ENCODE measurements at places on chromosomes 13 and 19.

GRCh38 chr13:101626925-101627555 lies 174.6 kb downstream of the ITGBL1 start:
- peak; percentile 7 for DNase-seq

GRCh38 chr19:56751078-56751489 lies 79.5 kb upstream of the ZNF835 start:
- DNase-seq: no peak

DNA sequence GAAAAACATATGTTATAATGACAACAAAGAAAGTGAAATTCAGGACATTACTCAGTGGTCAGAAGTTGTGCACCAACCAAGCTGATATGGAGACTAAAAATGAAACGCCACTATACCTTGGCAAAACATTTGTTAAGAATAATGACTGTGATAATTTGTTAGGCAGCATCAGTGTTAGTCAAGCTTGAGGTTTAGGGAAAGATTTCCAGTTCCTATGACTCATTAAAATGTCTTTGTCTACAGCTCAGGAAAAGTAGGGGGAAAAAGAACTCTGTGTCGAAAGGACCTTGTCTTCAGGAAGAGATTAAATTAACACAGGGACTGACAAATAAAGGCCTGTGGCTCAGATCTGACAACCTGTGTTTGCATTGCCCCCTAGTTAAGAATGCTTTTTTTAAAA lies 764.1 kb upstream of the SLITRK6 start:
- DNase-seq: no peak

DNA sequence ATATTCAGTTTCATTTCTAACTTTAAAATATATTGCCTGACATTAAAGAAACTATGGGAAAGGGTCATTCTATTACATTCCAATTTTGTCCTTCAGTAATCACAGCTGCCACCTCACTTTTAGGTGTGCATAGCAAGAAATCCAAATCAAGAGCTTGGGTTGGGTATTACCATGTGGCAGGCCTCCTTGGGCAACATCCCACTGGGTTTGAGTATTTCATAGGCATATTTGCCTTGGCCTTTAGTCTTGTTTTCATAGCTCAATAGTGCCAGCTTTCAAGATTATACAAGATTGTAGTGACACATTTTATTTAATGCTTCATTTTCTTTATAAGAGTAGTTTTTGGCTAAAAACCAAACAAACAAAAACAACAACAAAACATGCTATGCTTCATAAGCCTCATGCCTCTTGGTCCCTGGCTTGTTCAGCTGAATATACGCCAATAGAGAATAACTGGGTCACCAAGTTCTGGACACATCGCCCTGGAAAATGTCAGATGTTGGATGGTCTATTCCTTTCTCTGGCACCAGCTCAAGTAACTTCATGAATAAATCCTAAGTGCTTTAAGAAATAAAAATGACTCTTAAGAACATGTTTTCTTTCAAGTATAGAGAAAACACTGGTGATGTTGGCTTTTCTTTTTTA lies 167.4 kb upstream of the STARD13 start:
- no peak for DNase-seq

DNA sequence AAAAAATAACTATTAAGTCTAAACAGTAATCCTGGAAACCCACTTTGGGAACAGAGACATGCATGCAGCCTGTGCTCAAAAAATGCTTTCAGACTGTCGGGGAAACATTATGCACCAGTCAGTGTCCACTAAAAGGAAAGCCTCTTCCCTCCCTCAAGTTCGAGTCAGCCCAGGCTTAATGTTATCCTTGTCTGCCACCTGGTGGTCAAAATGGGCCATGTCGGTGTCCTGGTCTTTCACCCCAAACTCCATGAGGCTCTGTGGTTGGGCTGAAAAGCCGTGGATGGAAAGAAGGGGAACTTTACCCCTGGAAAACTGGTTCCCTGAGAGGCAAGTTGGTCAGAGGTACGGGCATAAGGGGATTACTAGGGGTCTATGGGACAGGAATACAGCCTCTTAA lies 88.4 kb upstream of the ZNF492 start:
- DNase-seq: no peak
